ENCODE measurements at places on chromosomes 13 and 19.

GRCh38 chr13:51243832-51244231, 21.6 kb downstream of the FAM124A start:
- no peak for DNase-seq

- no peak for DNase-seq
These were observed 21.8 kb downstream of the ARRDC2 start for GRCh38 chr19:18029617-18030338.

- no peak for DNase-seq
These were observed 16.6 kb upstream of the IRS2 start for GRCh38 chr13:109802936-109803335.

GRCh38 chr19:19062454-19063182, 1.2 kb upstream of the SLC25A42 start:
- no peak for DNase-seq

DNA sequence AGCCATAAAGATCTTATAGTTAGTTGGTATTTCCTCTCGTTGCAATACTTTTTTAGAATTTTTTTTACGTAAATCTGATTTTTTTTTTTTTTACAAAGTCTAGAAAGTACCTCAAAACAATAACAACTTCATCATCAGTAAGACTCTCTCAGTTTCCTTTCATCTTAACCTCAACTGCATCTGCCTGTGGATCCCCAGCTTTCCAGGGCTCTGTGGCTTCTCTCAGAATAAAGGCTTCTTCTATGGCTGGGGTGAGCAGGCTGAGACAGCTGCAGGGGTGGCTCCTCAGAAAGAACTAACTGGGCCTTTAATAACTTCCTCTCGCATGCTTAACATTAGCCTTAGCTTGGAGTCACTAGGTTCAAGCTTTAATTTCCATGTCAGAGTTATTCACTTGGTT, 4.2 kb downstream of the ZNF506 start:
- DNase-seq: no peak

DNA sequence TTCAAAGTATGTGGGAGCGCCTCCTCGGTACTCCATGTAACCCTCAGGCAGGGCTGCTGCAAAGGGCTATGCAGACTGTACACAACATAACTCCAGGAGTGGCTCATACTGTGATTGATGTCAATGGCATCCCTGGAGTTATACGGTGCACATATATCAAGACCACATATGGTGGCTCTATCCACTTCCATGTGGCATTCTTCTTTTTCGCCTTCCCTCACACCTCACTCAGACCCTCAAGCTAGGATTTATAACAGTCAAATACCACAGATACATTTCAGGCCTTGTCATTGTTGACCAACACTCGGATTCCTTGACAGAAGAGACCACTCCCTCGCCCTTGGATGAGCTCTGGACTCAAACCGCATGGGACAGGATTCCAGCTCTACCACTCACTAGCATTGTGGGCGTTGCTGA, 11.3 kb upstream of the UBL3 start:
- no peak for DNase-seq

DNA sequence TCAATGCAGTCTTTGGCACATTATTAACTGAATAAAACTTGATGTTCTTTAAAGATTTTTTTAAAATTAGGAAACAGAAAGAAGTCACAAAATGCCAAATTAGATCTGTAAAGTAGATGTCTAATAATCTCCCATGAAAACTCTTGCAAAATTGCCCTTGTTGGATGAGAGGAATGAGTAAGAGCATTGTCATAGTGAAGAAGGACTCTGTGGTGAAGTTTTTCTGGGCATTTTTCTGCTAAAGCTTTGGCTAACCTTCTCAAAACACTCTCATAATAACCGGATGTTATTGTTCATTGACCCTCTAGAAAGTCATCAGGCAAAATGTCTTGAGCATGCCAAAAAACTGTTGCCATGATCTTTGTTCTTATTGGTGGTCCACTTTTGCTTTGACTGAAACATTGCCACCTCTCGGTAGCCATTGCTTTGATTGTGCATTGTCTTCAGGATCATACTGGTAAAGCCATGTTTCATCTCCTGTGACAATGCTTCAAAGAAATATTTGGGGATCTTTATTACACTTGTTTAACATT, 549.3 kb downstream of the LIG4 start:
- no peak for DNase-seq

GRCh38 chr13:76991432-76991795, 467 bp upstream of the CLN5 start:
- peak; percentile 7 for DNase-seq

GRCh38 chr13:41578371-41578770, 121.0 kb downstream of the RGCC start:
- DNase-seq: no peak

DNA sequence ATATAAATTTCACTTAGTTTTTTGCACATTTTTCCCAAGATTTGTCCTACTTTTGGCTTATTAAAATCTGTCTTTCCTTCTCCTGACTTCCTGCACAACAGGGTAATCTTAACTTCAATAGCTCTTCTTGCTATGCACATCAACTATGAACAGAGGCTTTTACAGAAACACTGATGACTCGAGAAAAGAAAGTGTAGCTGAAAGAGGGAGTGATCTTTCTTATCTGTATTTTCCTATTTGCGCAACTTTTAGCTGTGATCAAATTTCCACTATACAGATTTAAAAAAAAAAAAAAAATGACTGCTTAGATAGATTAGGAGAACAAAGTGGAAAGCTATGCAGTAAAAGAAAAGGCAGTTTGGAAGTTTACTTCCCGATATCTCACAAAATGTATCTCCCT, 406.9 kb downstream of the LIG4 start:
- no peak for DNase-seq

GRCh38 chr19:43560687-43561086, 14.6 kb downstream of the XRCC1 start:
- DNase-seq: no peak

- no peak for DNase-seq
These were observed 23.0 kb downstream of the GJA3 start for GRCh38 chr13:20137875-20138274.

- DNase-seq: no peak
These were observed 8.9 kb upstream of the AMER2 start for GRCh38 chr13:25180775-25181537.

- DNase-seq: no peak
These were observed 1.8 kb upstream of the ZNF557 start for GRCh38 chr19:7067716-7068115.

DNA sequence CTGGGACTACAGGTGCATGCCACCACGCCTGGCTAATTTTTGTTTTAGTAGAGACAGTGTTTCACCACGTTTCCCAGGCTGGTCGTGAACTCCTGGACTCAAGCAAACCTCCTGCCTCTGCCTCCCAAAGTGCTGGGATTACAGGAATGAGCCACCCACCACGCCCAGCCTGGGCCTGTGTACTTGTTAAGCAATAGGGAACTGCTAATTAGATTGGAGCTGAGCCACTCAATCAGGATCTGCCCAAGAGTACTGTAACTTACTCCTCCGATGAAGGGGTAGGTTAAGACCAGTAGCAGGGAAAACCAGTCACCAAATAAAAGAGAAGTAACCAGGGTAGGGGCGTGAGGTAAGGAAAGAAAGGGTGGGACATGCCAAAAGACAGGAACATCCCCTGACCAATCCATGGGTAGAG, 2.3 kb downstream of the DDX39A start:
- DNase-seq: no peak

DNA sequence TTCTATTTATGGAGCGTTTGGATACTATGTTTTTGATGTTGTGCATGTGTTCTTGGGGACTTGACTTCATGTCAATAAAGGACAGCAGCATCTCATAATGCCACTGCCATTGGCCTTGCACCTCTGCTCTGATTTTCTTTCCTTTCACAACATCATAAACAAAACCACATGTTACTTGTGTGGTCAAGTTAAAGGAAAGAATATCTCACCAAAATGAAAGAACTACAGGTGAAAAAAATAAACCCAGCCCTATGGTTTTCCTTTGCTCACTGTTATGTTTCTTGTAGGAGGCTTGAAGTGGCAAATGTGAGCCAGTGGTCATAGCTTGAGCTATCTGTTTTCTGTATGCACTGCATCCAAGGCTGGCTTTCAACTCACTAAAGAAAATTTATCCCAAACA, 240.4 kb downstream of the KCNRG start:
- DNase-seq: no peak

DNA sequence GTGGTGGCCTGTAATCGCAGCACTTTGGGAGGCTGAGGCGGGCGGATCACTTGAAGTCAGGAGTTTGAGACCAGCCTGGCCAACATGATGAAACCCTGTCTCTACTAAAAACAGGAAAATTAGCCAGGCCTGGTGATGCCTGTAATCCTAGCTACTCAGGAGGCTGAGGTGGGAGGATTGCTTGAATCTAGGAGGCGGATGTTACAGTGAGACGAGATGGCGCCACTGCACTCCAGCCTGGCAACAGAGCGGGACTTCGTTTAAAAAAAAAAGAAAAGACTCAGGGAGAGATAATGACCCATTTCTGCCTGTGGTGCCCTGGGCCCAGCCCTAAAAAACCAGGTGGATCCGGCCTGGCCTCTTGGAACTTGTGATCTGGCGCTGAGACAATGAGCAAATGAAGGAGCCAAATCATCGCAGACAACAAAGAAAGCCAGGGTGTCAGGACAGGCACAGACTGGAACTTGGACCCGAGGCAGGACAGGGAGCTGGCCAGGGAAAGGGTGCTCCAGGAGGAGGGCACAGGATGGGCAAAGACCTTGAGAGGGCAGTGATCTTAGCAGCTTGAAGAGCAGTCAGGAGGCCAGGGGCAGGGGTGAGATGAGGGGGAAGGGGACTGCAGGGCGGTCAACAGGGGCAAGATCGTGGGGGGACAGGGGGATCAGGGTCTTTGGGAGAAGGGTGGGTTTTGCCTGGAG, 962 bp upstream of the JAK3 start:
- no peak for DNase-seq
